Coronary artery (tissue), 2 donors: ENCODE measurements at places on chromosomes 11 and 22.

DNA sequence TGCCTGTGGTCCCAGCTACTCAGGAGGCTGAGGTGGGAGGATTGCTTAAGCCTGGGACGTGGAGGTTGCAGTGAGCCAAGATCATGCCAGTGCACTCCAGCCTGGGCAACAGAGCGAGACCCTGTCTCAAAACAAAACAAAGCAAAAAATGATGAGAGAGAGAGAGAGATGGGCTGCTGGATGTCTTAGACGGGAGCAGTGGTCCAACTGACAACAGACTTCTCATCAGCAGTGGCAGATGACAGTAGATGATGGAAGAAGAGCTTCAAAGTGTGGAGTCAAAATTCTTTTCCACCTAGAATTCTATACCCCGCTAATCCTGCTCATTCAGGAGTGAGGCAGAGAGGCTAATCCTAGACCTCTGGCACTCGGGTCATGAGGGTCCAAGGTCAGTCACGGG lies 29.0 kb upstream of the ACR start:
- DNase-seq, result no peak

- no peak for DNase-seq
Measured at GRCh38 chr11:90747057-90747456, 524.2 kb upstream of the CHORDC1 start.

GRCh38 chr11:71551711-71552110 lies 3.5 kb downstream of the KRTAP5-9 start:
- no peak for DNase-seq

DNA sequence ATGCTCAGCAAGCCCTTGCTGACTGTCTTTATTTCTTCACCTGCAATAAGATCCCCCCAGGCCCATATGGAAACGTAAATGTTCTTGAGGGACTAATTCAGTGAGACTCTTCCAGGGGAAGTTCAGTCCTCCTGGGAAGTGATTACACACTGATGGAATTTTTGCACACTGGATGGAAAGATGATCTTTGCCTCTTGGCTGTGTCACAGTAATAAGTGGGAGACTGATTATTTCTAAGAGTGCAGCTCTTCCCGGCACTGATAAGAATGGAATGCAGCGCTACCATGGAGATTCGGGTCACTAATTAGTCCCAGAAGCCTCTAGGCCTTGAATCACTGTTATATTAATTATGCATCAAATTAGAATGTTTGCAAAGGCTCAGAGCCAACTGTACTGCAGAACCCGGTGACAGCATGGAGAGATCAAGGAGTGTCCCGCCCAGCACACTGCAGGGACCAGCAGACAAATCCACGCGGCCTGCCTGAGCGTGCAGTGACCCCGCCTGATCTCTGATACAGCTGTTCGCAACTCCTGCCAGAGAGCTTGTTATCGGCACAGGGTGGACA lies 178.3 kb downstream of the SNX19 start:
- no peak for DNase-seq

GRCh38 chr11:130150790-130151189 lies 8.8 kb upstream of the ST14 start:
- peak; percentile 57 for DNase-seq

GRCh38 chr11:36870361-36870760 lies 272.3 kb upstream of the RAG2 start:
- DNase-seq, result no peak

DNA sequence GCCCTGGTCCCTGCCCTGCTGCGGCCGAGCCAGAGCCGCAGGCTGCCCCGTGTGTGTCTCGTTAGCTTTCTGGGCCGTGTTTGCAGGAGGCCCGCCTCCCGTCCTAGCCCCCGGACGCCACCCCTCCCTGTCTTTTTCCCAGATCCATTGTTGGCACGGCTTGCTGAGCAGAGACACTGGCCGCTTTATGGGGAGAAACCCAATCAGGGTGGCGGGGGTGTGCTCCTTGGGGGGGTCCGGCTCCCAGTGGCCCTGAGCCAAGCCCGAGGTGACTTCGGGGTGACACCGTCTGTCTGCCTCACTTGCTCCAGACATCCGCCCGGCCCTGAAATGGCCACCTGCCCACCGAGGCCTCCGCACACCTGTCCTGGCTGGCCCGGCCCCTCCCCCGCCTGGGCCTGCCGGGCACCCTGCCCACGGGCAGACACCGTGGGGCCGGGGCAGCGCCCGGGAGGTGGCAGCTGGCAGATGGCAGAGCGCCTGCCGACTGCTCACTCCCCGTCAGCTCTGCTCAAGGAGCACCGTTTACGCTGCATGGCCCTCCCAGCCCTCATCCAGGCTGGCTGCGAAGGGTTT lies 43.1 kb upstream of the PPARA start:
- DNase-seq, result no peak

DNA sequence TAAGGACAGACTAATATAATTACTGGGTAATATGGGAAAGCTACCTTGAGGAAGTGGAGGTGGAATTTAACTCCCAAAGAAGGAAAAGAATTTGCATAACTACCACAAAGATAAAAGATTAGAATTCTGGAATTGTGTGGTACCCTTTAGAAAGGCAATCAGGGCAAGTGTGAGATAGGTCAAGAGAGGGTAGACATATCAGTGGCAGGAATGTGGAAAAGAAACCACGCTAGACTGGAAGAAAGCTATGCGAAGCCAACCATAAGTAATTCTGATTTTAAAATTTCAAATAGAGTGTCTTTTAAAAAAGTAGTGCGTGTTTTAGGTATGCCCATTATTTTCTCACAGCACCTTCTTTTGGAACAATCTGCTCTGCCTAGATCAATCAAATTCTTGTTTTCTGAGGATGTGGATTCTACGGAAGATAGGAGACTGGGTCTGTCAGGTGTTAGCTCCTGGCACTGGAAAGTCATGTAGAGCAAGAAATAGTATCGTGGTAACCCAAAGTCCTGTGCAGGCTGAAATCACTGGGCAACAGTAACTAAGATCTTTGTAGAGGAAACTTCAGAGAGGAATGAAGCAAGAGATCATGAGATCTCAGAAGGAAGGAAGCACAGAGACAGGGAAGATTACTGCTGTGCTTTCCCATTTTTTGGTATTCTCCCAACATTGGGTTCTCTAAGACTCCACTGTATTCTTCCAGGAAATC lies 111.3 kb upstream of the MTMR2 start:
- no peak for DNase-seq

GRCh38 chr11:48020092-48020755 lies 39.9 kb downstream of the PTPRJ start:
- DNase-seq, result no peak

GRCh38 chr11:2366733-2367132 lies 10.4 kb upstream of the CD81 start:
- DNase-seq, result no peak
